ENCODE measurements at places on chromosomes 7 and 10. TPM values are rescaled to one million over a fixed set of nuclear protein-coding genes. Genes with fewer than 3 reads are reported as not detected.

CTAGE4 gene
- 0.12 TPM for total RNA-seq

GRCh38 chr10:125137601-125138438 is 22.5 kb downstream of the CTBP2 start:
- DNase-seq, result no peak

DNA sequence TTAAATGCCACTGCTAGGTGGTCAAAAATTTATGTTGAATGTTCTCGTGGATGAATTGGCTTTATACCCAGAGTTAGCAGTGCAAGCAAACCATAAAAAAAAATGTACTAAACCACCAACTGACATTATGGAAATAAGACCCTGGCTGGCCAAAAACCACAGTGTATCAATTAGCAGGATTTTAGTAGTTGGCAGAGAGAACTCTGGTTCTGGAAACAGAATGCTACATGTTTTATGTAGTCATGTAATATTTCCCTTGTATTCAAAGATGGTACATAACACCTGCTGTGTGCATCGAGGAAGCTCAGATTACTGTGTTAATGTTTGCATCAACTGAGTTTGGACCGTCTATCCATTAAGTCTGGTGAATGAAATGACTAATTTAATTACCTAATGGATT is 618.5 kb downstream of the CCSER2 start:
- DNase-seq, result no peak

ZNF33A gene
- total RNA-seq, result 10.4 TPM

TMEM229A gene
- total RNA-seq, result not detected

KCNIP2 gene
- total RNA-seq, result 2.0 TPM

PON1 gene
- not detected for total RNA-seq

- no peak for DNase-seq
Measured at GRCh38 chr7:159015081-159015453, 129.6 kb downstream of the VIPR2 start.

DNA sequence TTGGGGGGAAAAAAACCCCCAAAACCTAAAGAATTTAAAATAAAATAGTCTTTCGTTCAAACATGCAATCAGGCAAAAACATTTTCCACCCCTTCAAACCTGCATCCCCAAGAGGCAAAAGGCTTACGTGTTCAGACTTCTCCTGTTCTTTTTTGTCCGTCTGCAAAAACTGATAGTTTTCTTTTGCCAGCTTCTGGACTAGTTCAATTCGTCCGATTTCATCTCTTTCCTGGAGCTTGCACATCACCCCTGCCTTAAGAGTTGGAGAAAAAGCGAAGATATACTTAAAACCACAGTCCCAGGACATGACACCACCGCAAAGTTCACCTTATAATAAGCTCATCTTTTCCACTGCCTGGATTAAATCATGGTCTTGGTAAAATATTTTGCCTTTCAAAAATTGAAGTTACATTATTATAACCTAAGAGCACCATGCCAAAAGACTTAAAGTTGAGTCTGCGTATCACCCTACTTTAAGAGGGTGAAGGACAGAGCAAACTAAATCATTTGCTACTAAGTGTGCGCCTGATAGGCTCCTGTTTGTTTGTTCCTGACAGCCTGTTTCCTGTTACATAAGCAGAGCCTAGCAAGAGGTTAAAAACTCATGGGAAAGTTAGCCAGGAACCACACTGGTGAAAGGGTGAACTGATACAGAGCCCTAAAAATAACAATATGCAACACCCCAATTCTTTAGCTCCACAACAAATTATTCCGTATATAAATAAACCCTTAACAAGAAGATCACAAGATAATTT is 137.0 kb downstream of the RAPGEF5 start:
- DNase-seq, result no peak
